GM23248 (cell line): ENCODE measurements at places on chromosomes 12 and 14. TPM values are rescaled to one million over a fixed set of nuclear protein-coding genes. Genes with fewer than 3 reads are reported as not detected.
A peak's percentile ranks its signal among the peaks of the same experiment; 100 is the strongest.

The RHNO1 gene
- 27.6 and 35.3 TPM in 2 replicates for total RNA-seq

DNA sequence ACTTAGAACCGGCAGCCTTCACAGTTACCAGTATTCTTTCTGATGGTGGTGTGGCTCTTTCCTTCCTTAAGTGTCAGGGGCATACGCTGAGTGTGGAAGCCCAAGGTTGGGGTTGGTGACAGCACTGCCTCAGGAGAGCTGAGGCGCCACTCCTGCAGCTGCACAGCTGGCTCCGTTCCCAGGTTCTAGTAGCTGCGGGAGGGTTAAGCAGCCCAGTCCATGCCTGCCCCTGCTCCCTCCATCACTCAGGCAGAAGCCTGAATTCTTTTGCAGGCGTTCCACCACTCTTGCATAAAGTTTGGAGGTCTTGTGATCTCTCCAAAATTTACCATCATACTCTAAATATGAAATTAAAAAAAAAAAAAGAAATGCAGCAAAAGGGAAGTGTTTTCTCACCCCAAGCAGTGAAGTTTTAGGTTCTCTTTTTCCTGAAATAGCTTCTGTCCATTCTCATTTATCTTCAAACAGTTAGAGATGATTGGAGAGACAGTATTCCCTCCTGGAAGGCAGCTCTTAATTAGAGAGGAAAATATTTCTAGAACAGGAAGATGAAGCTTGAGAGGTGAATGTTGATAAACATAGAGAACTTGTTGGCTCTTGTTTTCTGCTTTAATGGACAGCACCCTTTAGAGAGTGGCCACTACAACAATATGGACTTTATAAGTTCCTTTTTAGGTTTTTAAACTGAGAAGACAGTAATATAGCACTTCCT lies 136.1 kb downstream of the FGD4 start:
- DNase-seq, result peak; percentile 76

GRCh38 chr14:71595441-71595840 lies 336.8 kb upstream of the RGS6 start:
- no peak for DNase-seq

DNA sequence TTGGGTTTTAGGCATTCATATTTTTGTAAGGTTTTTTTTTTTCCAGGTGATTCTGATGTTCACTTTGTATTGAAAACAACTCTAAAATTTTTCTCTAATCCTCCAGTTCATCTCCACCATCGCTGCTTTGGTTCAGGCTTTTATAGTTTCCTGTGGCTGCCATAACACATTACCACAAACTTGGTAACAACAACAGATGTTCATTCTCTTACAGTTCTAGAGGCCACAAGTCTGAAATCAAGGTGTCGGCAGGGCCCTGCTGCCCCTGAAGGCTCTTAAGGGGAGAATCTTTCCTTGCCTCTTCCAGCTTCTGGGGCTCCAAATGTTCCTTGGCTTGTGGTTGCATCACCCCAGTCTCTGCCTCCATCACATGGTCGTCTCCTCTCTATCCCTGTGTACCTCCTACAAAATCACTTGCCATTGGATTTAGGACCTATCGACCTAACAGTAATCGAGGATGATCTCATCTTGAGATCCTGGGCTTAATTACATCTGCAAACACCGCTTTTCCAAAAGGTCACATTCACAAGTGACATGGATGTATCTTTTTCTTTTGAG lies 55.2 kb downstream of the PELI2 start:
- DNase-seq, result no peak

GRCh38 chr14:38107216-38107631 lies 100.5 kb upstream of the SSTR1 start:
- no peak for DNase-seq

The KLRB1 gene
- not detected in 2 replicates for total RNA-seq

The P2RX7 gene
- under 0.01 and 0.54 TPM in 2 replicates for total RNA-seq

GRCh38 chr12:109389146-109389545 lies 41.4 kb downstream of the MYO1H start:
- DNase-seq, result peak; percentile 4

GRCh38 chr12:57724003-57724935 lies 14.3 kb downstream of the AGAP2 start:
- DNase-seq, result no peak

The ACTR10 gene
- 69.9 and 99.1 TPM in 2 replicates for total RNA-seq

The COCH gene
- 2.7 TPM in 1 of 2 replicates, not detected in the other for total RNA-seq

GRCh38 chr12:26728205-26729050 lies 104.6 kb downstream of the ITPR2 start:
- DNase-seq, result no peak

DNA sequence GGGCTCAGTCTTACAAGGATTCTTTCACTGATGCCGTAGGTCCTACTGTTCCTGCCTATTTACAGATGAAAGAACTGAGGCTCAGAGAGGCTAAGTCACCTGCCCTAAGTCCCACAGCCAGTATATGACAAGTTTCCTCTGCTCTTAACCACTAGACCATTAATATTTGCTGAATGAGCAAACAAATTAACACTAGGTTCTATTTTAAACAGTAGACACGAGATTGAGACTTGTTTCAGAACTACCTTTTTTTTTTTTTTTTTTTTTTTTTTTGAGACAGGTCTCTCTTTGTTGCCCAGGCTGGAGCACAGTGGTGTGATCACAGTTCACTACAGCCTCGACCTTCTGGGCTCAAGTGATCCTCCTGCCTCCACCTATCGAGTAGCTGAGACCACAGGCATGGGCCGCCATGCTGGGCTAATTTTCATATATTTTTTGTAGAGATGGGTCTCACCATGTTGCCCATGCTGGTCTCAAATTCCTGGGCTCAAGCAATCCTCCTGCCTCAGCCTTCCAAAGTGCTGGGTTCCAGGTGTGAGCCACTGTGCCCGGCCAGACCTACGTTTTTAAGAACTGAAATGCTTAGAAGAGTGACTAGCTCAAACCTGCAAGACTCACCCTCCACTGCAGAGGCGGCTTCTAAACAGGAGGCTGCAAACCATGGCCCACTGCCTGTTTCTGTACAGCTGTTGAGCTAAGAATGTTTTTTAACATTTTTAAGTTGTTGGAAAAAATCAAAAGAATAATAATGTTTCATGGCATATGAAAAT lies 12.9 kb downstream of the SYNE3 start:
- DNase-seq, result no peak

DNA sequence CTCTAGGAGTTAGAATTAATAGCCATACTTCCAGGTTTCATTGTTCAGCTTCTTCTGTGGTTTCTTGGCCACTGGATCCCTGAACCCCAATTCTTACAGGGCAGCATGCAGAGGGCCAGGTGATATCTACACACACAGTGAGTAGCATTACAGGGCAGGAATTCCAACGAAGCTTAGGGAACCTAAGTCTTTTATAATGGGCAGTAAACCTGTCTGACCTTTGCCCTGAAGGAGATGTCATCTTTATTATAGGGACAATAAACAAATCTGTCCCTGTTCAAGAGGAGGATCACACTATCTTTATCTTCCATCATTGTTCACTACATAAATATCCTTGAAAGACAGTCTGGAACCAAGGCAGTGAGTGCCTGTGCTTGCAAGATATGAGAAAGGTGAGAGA lies 11.7 kb upstream of the EML5 start:
- no peak for DNase-seq

GRCh38 chr12:2960390-2960956 lies 1.3 kb downstream of the TEAD4 start:
- peak; percentile 67 for DNase-seq

- no peak for DNase-seq
Observed at GRCh38 chr12:90112666-90113065, 404.0 kb upstream of the ATP2B1 start.

The RDH16 gene
- not detected in 2 replicates for total RNA-seq
